ENCODE measurements at places on chromosomes 7 and 10.

GRCh38 chr7:135712796-135713195 lies 15.2 kb downstream of the SLC13A4 start:
- no peak for DNase-seq

DNA sequence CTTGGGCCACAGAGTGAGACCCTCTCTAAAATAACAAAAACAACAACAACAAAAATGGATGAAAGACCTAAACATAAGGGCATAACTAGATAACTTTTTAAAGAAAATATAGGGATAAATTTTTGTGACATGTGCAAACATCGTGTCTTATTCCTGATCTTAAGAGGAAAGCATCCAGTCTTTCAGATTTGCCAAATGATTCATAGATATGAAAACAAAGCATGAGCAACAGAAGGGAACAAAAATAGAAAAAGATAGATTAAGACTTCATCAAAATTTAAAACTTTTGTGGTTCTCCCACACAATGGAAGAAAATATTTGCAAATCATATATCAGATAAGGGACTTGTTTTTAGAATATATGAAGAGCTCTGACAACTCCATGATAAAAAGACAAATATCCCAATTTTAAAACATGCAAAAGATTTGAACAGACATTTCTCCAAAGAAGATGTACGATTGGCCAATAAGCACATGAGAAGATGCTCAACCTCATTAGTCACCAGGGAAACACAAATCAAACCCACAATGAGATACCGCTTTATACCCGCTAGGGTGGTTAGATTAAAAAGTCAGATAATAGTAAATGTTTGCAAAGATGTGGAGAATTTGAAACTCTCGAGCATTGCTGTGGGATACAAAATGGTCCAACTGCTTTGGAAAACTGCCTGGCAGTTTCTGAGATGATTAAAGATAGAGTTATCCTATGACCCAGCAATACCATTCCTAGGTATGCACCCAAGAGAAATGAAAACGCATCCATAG lies 20.3 kb downstream of the PPIF start:
- DNase-seq = no peak

GRCh38 chr10:103433858-103434257 lies 18.3 kb downstream of the CALHM2 start:
- DNase-seq = no peak

DNA sequence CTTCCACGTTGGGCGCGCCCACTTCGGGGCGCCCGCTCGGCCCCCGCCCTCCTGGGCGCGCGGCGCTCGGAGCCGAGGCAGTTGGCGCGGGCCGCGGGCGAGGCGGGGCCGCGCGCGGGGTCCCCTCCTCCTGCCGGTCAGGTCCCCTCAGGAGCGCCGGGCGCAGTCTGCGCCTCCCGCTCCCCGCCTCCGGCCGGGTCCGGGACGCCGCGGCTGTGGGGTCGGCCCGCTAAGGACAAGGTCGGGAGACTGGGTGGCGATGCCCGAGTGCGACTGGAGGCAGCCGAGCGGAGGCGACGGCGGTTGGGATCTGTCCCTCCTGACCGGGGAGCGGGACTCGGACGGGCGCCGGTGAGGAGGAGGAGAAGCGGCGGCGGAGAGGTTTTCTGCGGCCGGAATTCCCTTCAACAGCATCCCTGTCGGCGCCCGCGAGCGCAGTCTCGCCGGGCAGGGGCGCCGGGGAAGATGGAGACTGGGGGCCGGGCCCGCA lies at the start of gene ATRNL1:
TSS of gene ATRNL1 (plus strand) at position 80 of the 490 bp plus-strand sequence. CDS start at position 466, 386 bp downstream.
- no peak for DNase-seq

- DNase-seq = no peak
Measured at GRCh38 chr7:87152897-87153641, 816 bp downstream of the DMTF1 start.

DNA sequence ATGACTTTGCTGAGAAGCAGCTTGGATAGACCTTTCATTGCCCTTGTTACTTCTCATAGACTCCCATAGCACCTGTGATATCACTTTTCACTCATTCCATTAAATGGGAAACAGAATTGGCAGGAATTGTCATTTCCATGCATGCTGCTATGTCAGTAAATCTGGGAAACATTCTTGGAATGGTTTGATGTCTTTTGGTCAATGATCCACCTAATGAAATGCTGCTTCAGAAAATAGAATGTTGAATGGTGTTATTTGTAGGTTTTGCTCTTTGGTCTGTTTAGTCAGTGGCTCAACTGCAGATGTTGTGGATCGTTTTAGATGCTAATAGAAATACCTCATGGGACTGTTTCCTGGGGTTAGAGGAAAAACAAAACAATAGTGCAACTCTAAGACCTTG lies 127.8 kb downstream of the PLPP4 start:
- DNase-seq = no peak

DNA sequence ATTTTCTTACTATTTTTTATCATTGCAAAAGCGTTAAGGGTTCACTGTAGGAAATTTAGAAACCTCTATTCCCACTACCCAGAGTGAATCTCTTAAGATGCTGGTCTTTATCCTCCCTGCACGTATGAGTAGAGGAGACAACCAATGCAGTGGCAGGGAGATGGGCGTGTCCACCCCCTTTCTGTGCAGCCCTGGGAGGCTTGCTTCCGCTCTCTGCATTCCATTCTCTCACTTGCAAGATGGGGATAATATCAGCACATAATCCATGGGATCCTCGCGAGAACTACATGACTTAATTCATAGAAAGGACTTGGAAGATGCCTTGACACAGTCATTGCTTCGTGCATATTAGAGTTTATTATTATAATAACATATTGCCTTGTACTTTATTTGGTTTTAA lies 196.2 kb downstream of the KLF6 start:
- DNase-seq = no peak

- no peak for DNase-seq
Measured at GRCh38 chr7:2873686-2874551, 29.8 kb upstream of the GNA12 start.

DNA sequence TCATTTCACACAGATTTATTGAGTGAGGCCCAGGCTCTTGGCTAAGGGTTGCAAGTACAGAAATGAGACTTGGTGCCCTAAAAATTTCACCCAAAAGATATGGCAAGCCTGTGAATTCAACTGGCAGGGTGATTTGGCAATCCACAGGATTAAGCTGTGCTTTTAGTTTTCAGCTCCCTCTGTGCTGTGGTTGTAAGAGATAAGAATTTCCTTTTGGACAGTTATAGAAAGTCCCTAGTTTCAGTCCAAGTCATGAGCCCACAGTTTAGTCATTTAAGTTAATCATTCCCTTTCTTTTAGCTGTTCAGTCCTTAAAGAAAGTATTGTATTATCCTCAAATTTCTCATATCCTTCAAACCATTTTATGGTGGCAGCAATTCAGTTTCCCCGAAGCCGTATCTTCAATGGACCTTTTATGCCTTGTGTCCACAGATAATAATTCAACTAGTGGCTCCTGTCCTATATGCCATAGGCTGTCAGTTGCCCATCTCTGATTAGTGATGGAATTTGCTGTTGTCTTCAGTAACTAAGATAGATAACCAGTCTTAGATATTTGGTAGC lies 73.4 kb upstream of the NAMPT start:
- DNase-seq = no peak

DNA sequence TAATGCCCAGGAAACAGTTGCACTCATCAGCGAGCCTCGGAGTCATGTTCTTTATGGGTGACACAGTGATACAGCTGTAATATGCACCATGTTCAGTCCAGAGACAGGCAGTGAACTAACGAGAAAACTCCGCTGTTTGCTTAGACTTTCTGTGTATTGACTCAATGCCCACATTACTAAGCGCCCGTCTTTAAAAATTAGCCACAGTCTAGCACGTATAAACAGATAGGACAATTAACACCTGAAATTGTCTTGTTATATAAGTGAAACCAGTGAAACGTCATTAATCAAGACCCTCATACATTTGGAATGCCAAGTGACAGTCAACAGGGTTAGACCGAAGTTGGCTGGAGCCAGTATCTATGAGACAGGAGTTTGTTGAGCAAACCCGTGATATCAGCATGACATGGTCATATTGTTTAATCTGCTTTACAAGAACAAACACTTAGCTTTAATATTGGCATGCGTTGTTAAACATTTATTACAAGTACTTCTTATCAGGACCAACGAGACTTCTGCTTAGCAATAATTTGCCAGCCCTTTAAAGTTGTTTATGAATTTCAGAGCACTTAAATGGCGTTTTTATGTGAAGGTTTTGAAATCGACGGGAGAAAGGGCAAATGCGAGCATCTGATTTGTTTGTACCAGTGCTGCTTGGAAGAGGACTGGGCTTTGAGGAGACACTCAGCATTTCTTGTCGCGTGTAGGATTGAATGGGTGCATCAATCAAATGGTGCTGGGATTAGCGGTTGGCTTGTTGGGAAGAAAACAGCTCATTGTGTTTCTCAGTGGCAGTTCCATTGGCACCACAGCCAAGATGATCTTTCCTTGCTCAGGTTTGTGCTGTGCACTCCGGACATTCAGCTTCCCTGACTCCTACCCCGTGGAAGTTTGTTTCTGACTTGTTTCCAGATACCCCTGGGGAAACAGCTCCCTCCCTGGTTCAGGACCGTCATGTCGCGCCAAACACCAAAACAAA lies 56.3 kb downstream of the CAMK1D start:
- no peak for DNase-seq

DNA sequence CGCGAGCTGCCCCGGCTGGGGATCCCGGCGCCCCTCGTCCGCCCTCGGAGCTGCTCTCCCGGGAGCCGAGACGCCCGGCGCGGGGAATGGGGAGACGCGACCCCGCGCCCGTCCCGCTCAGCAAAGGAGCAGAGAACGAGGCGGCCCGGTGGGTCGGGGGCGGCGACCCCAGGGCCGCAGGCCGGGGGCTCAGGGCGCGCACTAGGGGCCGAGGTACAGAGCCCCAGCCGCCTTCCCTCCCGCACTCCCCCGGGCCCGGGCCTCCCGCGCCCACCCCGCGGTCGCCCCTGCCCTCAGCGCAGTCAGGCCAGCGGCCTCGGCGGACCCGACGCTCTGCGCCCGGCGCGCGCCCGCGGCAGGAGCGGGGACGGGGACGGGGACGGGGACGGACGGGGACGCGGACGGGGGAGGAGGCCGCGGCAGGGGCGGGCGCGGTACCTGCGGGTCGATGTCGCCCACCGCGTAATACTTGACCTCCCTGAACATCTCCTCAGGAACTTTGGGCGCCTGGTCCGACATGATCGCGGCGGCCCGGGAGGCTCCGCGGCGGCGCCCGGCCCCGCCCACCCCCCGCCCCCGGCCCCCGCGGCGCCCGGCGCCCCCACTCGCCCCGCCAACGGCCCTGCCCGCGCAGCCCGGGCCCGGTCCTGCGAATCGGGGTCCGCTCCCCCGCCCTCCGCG lies 373 bp downstream of the PAXIP1 start:
- peak; percentile 4 for DNase-seq

- no peak for DNase-seq
Measured at GRCh38 chr7:4272141-4272540, 410.0 kb upstream of the FOXK1 start.

GRCh38 chr7:132053871-132054270 lies 497.4 kb upstream of the PODXL start:
- no peak for DNase-seq

- DNase-seq = no peak
Measured at GRCh38 chr7:15802425-15802824, 115.9 kb upstream of the MEOX2 start.

DNA sequence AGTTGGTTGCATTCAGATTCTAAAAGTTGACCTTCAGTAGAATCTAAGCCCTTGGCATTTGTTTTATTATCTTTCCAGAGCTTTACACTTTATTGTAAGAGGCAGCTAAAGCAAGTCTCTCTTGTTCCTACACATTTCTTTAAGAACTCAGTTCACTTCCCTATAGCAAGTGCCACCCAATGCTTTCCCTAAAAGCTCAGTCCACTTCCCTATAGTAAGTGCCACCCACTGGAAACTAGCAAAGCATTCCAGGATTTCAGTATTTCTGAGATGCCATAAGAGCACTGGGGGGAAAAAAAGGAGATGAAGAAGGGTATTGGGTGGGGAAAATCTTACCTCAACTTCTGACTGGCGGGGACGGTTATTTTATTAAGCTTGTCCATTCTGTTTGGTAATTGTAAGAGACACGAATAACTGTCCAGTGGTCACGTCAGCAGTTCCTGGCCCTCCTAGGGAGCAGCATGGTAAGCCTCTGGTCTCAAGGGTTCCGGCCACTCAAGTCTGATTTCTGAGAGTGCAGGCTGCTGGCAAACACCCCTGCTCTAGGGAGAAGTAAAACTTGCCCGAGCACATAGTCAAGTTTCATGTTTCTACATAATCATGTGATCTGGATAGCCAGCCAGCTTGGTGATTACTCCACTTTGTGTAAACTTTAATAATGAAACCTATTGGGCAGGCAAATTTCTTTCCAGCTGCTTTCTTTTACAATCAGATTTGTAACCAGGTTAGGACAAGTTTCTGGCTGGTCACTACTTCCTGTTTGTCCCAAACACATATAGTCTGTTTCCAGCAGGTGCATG lies at the start of gene BLNK:
TSS of gene BLNK (minus strand) at position 554 of the 800 bp plus-strand sequence. CDS start at position 383, 171 bp downstream.
- no peak for DNase-seq

DNA sequence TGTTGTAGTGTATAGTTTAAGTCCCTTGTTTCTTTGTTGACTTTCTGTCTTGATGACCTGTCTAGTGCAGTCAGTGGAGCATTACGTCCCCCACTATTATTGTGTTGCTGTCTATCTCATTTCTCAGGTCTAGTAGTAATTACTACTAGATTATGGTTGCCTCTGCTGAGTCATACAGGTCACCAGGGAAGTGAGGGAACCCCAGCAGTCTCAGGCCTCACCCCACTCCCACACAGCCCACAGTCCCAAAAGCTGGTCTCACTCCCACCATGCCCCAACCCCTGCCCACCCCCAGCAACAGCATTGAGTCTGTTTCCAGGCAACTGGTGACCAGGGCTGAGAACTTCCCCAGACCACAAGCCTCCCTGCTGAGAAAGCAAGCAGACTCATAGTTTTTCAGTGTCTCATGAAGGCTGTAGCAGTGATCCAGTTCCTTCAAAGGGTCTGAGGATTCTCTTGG lies 88.0 kb downstream of the PLXDC2 start:
- no peak for DNase-seq

- peak; percentile 35 for DNase-seq
Measured at GRCh38 chr7:41792120-41792519, 89.2 kb upstream of the INHBA start.

DNA sequence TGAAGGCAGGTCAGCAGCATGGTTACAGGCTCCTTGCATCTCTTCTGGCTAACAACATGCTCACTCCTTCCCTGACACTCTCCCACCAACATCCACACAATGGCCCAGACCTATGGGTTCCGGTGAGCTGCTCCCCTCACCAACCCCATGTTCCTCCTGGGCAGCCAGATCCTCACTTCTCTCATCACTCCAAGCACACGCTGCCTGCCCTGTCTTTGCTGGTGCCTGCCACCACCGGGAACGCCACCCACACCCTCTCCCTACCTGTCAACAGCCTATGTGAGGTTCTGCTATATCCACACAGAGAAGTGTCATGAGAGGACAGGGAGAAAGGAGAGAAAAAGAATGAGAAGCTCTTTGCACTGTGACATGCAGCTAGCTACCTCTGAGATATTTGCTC lies 14.6 kb downstream of the PARP12 start:
- no peak for DNase-seq

GRCh38 chr7:66283003-66283920 lies 78.1 kb downstream of the TPST1 start:
- DNase-seq = peak; percentile 56

Data from GM04504 (cell line).